Placental epithelial cell (primary cell): ENCODE measurements at places on chromosomes 7 and 10. TPM values are rescaled to one million over a fixed set of nuclear protein-coding genes. Genes with fewer than 3 reads are reported as not detected.

Gene CPVL
- 11.4 and 15.4 TPM in 2 replicates for total RNA-seq

Gene HGF
- total RNA-seq, result 0.39 and 0.43 TPM in 2 replicates

Gene MBL2
- total RNA-seq, result not detected in 2 replicates

Gene AASS
- 5.1 and 8.0 TPM in 2 replicates for total RNA-seq

Gene MSMB
- total RNA-seq, result not detected in 2 replicates

Gene GSAP
- under 0.01 TPM in 2 replicates for total RNA-seq

Gene TBXAS1
- total RNA-seq, result 1.6 and 5.0 TPM in 2 replicates

Gene HOXA9
- not detected in 2 replicates for total RNA-seq

Gene FAM13C
- not detected in 2 replicates for total RNA-seq

Gene OR2A42
- not detected in 2 replicates for total RNA-seq

Gene SSMEM1
- total RNA-seq, result not detected in 2 replicates

Gene MPP7
- 2.0 and 6.3 TPM in 2 replicates for total RNA-seq
